ENCODE measurements at places on chromosomes 7 and 10. TPM values are rescaled to one million over a fixed set of nuclear protein-coding genes. Genes with fewer than 3 reads are reported as not detected.

GRCh38 chr7:41967156-41967555, 264.3 kb upstream of the INHBA start:
- no peaks in the 10 kb centered on the region for H3K4me1 ChIP-seq
- H3K27me3 ChIP-seq: no peaks in the 10 kb centered on the region
- no peaks in the 10 kb centered on the region for H3K36me3 ChIP-seq
- H3K27ac ChIP-seq: no peak overlapping the region
- no peak overlapping the region for H3K4me3 ChIP-seq
- DNase-seq: no peak

DNA sequence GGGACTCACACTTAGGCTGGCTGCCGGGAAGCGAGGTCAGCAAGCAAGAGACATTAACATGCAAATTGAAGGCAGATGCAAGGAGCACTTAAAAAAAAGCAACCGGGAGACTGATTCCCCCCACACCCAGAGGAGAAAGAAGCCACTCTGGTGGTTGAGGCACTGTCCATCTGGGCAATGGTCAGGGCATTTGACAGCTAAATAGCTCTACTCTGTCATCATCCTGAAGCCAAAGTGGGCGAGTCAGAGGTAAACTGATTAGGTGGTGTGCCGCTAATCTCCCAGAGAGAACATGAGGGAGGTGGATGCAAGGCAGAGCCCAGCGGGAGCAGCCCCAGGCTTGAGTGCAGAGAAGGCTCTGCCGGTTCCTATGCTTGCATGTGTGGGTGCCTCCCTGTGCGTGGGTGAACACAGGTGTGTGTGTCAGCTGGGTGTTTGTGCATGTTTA, 100.6 kb downstream of the PLXNA4 start:
- H3K36me3 ChIP-seq: no peaks in the 10 kb centered on the region
- DNase-seq: no peak
- peaks cover 14% of the 10 kb centered on the region for H3K4me1 ChIP-seq
- H3K27me3 ChIP-seq: no peaks in the 10 kb centered on the region
- H3K4me3 ChIP-seq: no peak overlapping the region
- no peak overlapping the region for H3K27ac ChIP-seq

- H3K27me3 ChIP-seq: peaks cover 2% of the 10 kb centered on the region
- no peaks in the 10 kb centered on the region for H3K36me3 ChIP-seq
- H3K4me3 ChIP-seq: no peak overlapping the region
Observed at GRCh38 chr7:91347290-91347689, 83.1 kb downstream of the FZD1 start.

DNA sequence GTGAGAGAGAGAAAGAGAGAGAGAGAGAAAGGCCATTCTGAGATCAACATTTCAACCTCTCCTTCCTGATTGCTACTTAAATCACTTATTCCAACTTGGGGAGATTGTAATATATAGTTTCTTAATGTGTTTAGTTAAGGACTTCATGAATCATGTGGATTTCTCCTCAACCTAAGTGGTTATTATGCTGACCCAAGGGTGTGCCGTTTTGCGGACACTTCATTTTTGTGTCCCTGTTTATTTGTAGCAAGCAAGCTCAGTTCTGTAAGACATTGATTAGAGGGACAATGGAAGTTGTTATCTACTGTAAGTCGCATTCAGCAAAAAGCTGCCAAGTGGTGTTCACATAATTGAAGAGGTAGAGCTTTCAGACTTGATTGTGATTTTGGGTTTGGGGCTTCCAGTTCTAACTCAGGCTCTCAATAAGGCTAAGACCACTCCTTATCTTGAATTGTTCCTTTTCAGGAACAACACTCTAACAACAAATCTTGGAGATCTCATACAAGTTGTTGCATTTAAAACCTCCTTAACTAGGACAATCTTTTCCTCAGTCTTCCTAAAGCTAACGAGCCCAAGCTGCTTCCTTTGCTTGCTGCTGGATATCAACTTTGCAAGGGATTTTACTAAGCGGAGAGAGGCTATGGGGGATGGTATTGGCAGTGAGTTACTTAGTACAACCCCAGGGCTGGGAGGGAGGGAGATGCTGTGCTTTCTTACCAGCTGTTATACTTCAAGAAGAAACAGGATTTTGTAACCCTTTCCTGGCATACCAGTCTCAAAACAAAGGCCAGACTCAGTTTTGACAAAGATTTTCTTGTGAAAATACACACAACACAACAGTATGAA, 19.8 kb upstream of the COL1A2 start:
- H3K4me1 ChIP-seq: peaks cover 2% of the 10 kb centered on the region
- no peak overlapping the region for H3K27ac ChIP-seq
- peaks cover 10% of the 10 kb centered on the region for H3K27me3 ChIP-seq
- H3K4me3 ChIP-seq: no peak overlapping the region
- no peak for DNase-seq

- H3K4me1 ChIP-seq: peaks cover 10% of the 10 kb centered on the region
- no peak overlapping the region for H3K27ac ChIP-seq
- H3K36me3 ChIP-seq: no peaks in the 10 kb centered on the region
- no peak for DNase-seq
Observed at GRCh38 chr10:101770331-101771215, 5.3 kb downstream of the FGF8 start.

GRCh38 chr10:103062854-103063590, 130.1 kb downstream of the NT5C2 start:
- no peak overlapping the region for H3K4me3 ChIP-seq
- DNase-seq: no peak
- H3K36me3 ChIP-seq: no peaks in the 10 kb centered on the region
- no peak overlapping the region for H3K27ac ChIP-seq

GRCh38 chr7:41735206-41735605, 32.3 kb upstream of the INHBA start:
- no peak overlapping the region for H3K27ac ChIP-seq
- H3K27me3 ChIP-seq: peaks cover 19% of the 10 kb centered on the region
- no peak overlapping the region for H3K4me3 ChIP-seq
- peaks cover 12% of the 10 kb centered on the region for H3K4me1 ChIP-seq
- H3K36me3 ChIP-seq: no peaks in the 10 kb centered on the region

The SGCE gene
- total RNA-seq: 0.56 TPM

The ING3 gene
- total RNA-seq: 24.1 TPM

The BMPER gene
- total RNA-seq: not detected
